ENCODE measurements at places on chromosomes 5 and 9.

DNA sequence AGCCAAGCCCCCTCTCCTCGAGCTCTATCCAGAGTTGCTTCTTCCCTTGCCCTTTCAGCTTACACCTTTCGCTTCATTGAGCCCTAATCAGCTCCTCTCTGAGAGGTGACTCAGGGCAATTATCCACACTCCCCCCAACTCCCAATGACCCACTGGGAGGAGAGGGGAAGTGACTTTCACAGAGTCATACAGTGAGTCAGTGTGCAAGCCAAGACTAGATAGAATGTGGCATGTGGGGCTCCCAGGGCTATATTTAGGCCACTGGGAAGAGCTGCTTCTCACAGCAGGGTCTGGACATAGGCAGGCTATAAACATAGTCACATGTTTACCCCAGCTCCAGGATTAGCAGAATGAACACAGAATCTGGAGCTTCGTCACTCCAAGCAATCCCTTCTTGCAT, 57.4 kb downstream of the NRG2 start:
- DNase-seq = no peak

DNA sequence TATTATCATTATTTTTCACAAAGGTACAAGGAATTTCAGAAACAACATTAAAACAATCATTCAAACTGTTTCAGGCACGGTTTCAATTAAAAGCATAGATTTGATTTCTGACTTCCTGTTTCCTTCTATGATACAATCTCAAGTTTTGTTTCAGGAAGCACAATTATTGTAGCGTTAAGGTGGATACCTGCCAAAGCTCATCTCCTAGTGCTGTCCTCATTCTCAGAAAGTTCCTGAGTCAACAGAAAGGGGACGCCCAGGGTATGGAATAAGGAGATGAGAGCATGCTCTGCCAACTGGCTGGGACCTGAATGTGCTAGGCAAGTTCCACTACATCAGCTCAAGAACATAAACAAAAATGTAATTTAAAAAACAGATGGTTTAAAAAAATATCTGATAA, 2.0 kb upstream of the TRIM14 start:
- no peak for DNase-seq

DNA sequence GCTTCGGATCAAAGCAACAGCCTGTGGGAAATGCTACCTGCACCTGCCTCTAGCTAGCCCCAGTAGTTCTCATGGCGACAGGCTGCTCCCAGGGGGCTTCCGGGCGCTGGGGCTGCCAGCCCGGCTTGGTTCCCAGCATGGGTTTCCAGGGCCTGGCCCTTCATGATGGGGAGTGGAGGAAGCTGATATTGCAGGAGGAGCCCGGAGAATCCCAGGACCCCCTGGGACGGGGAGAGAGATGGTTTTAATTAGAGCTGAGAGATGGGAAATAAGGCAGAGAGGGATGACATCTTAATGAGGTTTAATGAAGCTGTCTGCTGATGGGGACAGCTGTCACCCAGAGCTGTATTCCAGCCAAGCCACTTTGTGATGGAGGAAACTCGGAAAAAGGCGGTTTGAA, 78.6 kb downstream of the CFAP77 start:
- DNase-seq = no peak

- no peak for DNase-seq
Observed at GRCh38 chr9:117461386-117461785, 46.5 kb upstream of the ASTN2 start.

GRCh38 chr9:73979894-73980264, 517.3 kb upstream of the RORB start:
- DNase-seq = no peak

- no peak for DNase-seq
Observed at GRCh38 chr5:78958672-78959445, 26.3 kb downstream of the ARSB start.

GRCh38 chr5:145764325-145764724, 70.8 kb downstream of the PRELID2 start:
- DNase-seq = no peak

- DNase-seq = no peak
Observed at GRCh38 chr9:130423272-130423671, 21.5 kb upstream of the ASS1 start.

- no peak for DNase-seq
Observed at GRCh38 chr9:70079417-70080037, 35.9 kb downstream of the MAMDC2 start.

- no peak for DNase-seq
Observed at GRCh38 chr5:120228262-120229031, 235.7 kb upstream of the PRR16 start.

GRCh38 chr5:74206579-74207550, 433.7 kb downstream of the ENC1 start:
- DNase-seq = no peak

DNA sequence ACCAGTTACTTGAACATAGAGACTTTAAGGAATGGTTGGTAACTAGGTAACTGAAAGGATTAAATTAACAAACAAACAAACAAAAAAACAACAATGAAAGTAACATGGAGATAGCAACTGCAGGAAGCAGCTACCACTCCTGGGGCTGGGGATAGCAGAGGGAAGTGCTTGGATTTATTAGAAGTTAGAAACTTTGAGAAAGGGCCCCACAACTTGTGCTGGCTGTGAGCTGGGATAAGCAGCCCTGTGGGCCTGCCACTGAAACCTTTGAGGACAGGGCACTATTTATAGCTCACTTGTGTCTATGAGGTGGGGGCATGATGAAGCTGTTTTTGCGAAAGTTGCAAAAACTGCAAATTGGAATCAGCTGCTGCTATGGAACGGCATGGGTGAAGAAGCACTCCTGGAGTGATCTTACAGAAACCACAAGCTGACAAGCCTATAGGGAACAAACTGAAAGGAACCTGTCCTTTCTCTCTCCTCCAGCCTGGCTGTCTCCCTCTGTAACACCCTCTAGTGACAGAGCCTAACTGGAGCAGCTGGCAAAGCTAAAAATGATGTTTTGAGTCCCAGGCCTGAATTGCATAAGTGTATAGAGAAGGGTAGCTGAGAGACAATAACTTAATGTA, 91.4 kb upstream of the RANBP6 start:
- no peak for DNase-seq

DNA sequence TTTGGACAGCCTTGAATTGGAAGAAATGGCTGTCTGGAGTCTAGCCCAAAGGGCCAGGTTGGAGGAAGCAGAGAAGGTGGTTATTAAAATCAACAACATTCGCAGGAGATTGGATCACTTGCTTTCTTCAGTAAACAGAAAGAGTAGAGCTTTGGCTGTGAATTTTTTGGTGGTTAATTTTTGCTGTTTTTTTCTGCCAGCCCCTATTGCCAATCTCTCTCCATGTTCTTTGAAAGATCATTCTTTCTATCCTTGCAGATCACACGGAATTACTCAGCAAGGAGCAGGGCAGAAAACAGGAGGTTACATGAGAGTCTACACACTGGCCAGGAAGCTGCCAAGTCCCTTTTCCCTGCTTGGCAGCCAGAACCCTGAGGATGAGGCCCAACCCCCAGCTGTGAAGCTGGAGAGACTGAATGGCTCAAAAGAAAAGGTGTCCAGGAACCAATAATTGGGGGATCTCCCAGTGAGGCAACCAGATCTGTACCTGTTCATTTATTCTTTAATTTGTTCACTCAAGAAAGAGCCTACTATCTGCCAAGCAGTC, 13.0 kb downstream of the GLRX start:
- no peak for DNase-seq

- peak; percentile 27 for DNase-seq
Observed at GRCh38 chr9:124941679-124942561, 1.0 kb upstream of the GOLGA1 start.

- DNase-seq = no peak
Observed at GRCh38 chr5:17355586-17356346, 138.3 kb downstream of the BASP1 start.

DNA sequence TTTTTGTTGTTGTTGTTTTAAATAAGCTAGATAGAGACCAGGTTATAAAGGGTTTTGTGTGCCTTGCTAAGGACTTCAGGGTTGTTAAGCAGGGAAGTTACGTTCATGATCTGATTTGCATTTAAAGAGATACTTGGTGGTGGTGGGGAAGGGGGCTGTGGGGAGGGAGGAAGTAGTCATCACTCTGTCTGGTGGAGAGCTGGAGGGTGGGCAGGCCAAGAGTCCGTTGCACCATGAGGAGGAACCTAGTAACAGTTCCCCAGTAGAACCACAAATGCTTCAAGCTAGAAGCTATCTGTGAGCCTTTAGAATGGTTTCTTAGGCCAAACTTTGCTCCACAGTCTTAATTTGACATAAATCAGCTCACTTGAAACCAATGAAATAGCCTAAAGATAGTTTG, 18.7 kb upstream of the ROPN1L start:
- no peak for DNase-seq

GRCh38 chr9:18605766-18606180, 131.8 kb downstream of the ADAMTSL1 start:
- DNase-seq = no peak

- no peak for DNase-seq
Observed at GRCh38 chr5:179758955-179759354, 26.3 kb downstream of the MAML1 start.

DNA sequence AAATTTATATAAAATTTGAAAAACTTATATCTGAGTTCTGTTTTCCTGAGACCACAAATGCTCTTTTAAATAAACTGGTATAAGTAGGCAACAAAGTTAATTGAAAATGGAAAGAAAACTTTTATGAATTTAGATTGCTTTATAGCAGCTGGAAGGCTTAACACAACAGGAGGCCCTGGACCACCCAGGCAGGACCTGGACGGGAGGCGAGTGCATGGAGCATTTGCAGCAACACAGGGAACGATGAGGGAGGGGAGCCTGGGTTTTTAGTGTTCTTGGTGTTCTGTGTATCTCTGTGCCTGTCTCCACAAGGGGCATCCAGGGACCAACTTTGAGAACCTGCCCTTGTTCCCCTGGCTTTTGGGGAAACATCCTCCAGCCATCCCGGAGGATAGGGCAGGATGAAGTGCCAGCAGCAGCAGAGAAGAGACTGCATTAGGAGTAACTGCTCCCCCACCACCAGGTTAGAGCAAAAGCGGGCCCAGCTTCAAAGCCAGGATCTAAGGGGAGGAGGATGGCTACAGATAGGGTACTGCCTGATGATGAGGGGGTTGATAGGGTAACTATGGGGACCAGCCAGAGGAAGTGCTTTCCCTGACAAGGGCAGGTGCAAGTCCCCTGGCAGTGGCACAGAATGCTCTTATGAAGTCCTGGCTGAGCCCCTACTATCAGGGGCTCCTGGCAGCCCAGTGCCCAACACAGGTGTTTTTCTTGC, 6.7 kb upstream of the SPATA31E1 start:
- DNase-seq = no peak

DNA sequence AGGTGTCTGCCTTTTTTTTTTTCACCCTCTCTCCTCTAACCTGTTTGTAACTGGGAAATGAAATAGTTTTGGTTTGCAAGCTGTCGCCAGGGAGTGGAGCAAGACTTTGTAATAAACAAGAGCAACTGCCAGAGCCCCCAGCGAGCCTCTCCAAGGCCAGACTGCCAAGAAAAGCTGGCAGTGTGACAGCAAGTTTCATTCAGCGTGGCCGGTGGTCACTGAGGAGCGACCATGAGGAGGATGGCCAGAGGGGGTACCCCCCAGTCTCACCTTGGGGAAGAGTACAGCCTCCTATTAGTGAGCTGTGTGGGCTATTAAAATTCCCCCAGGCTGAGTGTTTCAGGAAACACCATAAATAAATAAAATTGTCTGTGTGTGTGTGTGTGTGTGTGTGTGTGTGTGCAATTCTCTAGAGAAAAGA, 49.9 kb downstream of the ZFAND5 start:
- DNase-seq = no peak

DNA sequence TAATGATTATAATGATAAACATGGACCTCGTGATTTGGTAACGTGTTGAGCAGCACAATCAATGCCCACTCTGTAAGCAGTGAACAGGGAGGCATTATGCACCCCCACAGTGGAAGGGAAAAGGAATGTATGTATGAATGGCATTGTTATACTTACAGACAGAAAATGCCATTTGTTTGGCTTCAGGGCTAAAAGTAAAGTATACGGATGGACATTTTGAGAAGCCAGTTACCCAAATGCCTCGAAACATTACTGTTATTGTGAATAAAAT, 260.2 kb upstream of the PPP1R2B start:
- no peak for DNase-seq

Measured in stimulated activated CD4-positive, alpha-beta T cell treated with anti-CD3 and anti-CD28 coated beads, TNF-alpha, amount 100 ng/mL, for 1 hour (primary cell).